BE2C (cell line): ENCODE measurements at places on chromosomes 16 and 17.

DNA sequence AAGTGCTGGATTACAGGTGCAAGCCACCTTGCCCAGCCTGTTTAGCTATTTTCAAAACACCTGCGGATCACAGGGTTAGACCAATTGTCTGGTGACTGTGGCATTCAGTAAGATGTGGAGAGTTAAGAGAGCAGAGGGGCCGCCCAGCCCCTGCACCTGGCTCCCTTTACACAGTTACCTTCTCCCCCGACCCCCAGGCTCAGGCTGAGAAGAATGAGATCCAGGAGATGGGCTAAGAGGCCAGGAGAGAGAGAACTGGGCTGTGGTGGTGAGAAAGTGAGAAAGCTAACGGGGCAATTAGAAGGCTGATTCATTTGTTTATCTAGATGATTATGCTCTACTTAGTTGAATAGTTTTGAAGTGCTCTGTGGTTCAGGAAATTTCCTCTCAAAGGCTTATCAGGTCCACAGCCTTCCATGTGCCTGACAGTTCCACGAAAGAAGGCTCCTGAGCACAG, 67.8 kb upstream of the AXIN2 start:
- DNase-seq: no peak

DNA sequence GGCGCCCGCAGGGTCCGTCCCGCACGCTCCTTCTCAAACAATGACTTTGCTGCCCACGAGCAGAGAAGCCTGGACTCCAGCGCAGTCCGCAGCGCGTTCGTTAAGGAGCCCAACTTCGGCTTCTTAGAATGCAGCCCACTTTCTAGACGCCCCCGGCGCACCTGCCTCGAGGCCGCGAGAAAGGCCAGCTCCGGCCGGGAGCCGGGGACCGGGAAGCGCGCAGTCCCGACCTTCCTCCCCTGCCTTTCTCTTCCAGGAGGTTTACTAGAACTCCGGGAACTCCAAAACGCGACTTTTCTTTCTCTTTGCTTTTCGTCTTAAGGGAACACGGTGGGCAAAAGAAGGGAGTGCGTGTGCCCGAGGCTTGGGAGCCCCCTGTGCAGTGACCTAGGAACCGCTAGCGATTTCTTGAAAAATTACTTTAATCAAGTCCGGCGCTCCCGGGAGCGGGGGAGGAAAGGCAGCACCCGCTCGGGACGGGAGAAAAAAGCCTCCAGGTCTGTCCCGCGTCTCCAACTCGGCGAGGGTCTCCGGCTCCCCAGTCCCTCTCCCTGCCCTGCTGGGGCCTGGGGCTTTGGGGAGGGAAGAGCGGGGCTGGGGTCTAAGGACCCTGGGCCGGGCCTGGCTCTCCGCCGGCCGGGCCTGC, 2.6 kb downstream of the HNF1B start:
- DNase-seq: no peak

DNA sequence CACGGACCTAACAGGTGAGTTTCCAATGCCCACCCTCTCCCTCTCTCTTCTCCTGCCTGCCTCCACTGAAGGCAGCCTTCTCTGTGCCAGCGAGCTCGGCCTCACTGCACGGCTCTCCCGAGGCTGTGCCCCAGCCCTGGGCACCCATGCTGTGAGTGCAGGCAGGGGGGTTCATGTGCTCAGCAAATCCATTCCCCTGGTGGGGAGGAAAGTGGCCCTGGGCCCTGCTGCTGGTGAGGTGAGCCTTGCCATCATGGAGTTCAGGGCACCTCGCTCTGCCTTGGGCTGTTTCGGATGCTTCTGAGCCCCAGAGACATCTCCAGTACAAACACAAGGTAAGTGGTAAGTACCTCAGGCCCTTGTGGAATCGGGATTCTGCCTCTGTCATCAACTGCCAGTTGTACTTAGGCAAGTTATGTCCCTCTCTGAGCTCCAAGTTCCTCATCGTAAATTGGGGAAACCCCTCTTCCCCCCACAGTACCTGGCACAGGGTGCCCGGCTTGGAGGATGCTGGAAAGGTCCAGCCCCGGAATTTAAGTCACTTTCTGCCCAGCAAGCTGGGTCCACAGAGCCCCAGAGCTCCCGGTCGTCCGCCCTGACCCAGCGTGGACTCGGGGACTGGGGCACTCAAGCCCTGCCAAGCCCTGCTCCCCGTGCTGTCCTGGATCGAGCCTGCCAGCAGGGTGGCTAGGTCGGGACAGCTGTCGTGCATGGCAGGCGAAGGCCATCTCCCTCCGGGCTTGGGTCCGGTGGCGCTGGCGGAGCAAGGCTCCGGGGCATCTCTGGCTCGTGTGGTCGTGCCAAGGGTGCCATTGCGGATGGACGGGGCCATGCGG, 684 bp upstream of the NUDT16L1 start:
- no peak for DNase-seq

- no peak for DNase-seq
These were observed 1.2 kb downstream of the ZACN start for GRCh38 chr17:76079956-76080767.

DNA sequence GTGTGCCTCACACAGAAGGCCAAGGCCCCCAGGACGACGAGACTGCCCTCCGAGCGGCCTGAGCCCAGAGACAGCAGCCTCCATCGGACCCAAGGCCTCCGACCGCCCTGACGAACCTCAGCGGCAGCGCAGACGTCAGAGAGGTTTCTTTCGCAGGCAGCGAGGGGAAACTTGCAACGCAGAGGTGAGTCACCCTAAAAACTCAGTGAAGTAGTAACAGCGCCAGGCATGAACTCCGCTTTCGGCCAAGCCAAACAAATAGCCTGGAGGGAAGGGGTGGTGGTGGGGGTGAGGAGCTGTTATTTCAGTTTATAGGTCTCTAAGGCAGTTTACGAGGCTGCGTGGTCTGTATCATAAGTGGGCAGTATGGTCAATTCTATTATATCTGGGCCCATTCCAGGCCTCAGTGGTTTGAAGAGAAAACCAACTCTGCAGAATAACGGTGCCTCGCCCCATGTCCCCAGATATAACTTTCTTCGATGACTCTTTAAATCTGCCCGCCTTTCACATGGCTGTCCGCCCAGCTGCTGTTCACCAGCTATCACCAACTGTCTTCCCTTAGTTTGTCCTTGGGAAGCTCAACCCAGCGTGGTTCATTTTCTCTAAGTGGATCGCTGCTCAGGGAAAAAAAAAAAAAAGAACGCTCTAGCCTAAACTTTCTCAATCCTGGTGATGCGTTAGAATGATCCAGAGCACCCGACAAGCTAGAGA, 43.5 kb upstream of the FOXF1 start:
- no peak for DNase-seq

DNA sequence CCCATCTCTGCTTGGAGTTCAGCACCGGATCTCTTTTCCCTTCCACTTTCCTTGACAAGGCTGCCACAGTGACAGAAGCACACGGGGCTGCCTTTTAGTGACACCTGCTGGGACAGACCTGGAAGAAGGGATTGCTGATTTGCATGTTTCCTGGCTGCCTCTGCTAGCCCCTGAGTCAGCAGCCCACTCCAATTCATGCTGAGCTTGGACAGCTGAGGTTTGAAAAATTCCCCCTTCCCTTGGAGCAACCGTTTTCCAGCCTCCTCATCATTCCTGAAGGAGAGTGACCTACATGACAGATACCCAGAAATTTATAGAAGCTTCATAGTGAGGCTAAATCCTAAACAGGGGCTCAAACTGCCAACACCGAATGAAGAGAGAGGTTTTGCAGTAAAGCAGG, 18.8 kb upstream of the RBL2 start:
- no peak for DNase-seq

GRCh38 chr16:2088759-2089358, 41.1 kb downstream of the TSC2 start:
- no peak for DNase-seq

DNA sequence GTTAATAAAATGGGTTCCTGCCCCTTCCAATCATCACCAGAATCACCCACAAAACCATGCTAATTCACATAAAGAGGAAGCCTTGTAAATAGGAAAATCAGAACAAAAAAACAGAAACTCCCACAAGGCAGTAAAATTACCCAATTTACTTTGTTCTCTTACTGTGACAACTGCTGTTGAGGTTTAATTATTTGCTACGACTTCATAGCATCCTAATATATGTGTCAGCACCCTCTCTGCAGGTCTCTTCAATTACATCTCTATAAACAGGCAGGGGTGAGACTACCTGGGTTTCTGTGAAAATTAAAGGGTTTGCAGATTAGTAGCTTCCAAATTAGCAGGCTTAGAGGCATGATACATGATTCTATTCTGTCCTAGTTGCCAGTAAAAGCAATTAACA, 2.7 kb downstream of the WDR59 start:
- no peak for DNase-seq

DNA sequence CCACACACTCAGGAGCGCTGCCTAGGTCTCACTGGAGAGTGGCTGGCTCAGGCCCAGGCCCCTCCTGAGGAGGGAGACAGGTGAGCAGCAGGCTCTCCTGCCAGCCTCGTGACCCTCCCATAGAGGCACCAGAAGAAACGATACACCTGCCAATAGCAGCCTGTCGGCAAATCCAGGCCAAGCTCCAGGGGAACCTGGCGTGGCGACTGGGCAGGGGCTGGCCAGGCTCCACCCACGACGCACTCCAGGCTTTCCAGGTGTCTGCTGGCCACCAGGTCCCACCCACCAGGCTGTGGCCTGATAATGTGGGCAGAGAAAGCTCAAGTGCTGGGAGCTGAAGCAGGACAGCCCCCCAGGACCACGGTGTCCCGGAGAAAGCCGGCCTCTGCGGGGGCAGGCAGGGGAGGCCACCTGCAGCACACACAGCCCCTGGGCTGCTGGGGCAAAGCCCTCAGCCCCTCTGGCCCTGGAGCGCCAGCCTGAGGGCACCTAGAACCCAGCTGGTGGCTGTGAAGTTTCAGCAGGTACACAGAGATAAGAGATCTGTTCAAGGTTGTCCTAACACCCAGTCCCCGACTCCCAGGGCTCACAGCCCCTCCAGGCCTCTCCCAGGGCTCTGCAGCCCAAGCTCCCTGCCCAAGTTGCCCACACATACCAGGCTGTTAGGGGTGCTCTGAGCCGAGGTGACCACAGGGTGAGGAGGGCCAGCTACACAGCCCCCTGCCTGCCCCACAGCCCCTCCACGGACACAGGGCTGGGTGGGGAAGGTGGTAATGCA, 2.4 kb downstream of the PGAP6 start:
- DNase-seq: no peak

GRCh38 chr16:55506083-55506482, 2.8 kb upstream of the LPCAT2 start:
- DNase-seq: no peak

DNA sequence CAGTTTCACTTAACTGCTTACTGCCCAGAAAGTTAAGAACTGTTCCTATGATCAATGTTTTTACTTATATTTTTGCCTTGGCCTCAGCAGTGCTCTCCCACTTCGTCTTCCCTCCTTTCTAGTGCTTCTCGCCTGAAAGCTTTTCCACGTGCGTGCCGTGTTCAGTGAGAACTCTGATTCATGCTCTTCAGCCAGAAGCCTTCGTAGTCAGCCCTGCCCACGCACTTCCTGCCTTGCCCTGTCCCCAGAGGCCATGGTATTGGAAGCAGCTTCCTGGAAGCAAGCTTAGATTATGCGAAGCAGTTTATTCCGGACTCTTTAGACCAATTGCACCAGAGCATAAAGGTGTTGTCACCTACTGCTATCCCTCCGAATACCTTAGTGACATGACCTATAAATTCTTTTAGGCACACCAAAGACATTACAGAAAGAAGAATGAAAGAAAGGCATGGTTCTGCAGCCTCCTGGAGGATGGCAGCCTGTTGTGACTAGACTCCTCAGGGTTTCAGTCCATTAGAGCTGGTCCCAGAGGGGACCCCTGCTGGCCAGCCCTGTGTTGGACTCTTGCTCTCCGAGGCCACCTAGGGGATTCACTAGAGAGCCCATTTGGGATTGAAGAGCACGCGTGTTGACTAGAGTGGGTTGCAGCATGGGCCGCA, 105.2 kb downstream of the RPTOR start:
- DNase-seq: peak; percentile 74

DNA sequence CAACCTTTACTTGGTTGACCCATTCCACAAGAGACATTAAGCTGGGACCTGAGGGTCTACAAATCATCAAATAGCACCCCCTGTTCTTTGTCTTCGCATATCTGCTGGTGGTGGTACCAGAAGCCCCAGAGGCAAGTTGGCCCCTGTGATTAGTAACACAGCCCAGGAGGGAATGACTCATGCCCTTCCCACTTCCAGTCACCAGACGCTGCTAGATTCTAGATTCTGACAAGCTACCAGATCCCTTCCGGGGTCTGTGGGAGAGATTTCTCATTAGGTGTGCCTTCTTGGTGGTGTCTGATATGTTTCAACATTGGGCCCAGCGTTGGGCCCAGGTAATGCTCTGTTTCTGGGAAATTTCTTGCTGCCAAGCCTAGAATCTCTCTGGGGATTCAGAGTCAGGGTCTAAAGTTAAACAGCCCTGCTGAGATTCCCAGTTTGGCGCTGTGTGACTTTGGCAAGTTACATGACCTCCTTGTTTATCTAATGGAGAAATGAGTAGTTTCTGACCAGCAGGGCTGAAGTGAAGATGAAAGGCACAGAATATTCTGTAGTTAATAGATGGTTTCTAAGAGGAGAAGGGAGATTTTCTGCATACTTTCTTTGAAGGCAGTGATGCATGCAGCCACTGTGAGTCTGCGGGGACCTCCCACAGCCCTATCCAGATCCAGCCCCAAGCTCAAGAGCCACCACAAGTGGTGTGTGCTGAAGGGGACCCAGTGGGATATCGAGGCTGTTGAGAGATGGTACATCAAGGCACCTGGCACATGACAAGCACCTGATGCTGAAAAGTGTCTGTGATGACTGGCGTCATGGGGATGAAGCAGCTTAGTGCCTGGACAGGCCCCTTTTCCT, 3.9 kb downstream of the TRPV2 start:
- peak; percentile 72 for DNase-seq

DNA sequence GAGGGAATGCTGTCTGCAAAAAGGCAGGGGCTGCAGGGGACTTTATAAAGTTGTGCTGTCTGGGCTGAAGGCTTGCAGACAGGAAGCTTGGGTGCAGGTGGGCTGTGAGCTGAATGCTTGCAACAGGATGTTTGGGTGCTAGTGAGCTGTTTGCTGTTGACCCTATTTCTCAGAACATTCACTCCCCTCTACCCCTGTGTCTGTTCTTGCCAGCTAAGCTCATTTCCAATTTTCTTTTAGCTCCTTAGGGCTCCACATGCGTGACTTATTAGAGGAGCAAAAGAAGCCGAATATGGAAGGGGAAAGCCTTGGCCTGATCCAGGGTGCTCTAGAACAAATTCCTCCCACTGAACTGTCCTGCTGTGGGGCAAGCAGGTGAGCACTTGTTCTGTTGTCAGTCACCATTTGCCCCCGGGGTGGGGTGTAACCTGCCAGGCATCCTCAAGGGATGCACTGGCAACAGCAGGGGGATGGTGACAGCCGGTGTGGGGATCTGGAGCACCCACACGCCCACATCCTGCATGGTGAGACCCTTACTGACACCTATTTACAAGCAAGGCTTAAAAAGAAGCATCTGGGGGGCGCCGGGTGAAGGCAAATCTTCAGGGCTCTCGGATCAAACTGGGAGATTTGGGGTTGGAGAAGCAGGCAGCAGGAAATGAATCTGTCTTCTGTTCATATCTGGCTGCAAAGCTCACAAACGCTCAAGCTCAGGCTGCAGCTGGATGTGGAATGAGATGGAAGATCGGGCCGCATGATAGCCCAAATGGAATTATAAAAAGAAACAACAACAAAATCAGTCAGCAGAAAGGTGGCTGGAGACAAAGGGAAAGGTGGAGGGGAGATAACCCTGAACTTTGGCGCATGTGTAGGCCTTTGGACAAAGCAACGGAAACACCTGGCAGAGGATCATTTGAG, 21.1 kb upstream of the NUP93 start:
- DNase-seq: no peak
